ENCODE measurements at places on chromosomes 1 and 21. TPM values are rescaled to one million over a fixed set of nuclear protein-coding genes. Genes with fewer than 3 reads are reported as not detected.

DNA sequence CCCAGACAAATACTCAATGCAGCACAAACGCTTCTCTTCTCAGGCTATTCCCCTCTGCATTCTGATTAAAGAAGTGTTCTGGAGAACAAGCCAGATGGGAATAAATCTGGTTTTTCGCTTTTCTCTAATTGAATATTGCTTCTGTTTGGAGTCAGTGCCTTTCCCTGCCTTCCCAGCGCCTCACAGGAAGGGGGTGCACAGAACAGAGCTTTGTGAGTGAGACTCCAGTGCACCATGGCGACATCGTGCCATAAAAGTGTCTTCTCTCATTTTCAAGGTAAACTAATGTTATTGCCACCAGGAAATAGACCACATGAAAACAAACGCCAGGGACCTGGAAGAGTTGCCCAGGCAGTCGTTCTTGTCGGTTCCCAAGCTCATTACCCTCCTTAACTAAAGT is 43.6 kb upstream of the SLC45A1 start:
- H3K27ac ChIP-seq: no peak overlapping the region
- no peaks in the 10 kb centered on the region for H3K36me3 ChIP-seq
- no peak overlapping the region for H3K4me3 ChIP-seq
- H3K4me1 ChIP-seq: no peaks in the 10 kb centered on the region
- no peaks in the 10 kb centered on the region for H3K27me3 ChIP-seq
- no peak for DNase-seq

- no peak for DNase-seq
- H3K27ac ChIP-seq: no peak overlapping the region
- H3K36me3 ChIP-seq: no peaks in the 10 kb centered on the region
- peaks cover 11% of the 10 kb centered on the region for H3K27me3 ChIP-seq
- no peaks in the 10 kb centered on the region for H3K4me1 ChIP-seq
Measured at GRCh38 chr21:26969971-26970725, 3.3 kb upstream of the ADAMTS5 start.

MX2 gene
- total RNA-seq: 3.4 TPM

- no peak for DNase-seq
Measured at GRCh38 chr21:27320868-27321267, 354.0 kb upstream of the ADAMTS5 start.

DNA sequence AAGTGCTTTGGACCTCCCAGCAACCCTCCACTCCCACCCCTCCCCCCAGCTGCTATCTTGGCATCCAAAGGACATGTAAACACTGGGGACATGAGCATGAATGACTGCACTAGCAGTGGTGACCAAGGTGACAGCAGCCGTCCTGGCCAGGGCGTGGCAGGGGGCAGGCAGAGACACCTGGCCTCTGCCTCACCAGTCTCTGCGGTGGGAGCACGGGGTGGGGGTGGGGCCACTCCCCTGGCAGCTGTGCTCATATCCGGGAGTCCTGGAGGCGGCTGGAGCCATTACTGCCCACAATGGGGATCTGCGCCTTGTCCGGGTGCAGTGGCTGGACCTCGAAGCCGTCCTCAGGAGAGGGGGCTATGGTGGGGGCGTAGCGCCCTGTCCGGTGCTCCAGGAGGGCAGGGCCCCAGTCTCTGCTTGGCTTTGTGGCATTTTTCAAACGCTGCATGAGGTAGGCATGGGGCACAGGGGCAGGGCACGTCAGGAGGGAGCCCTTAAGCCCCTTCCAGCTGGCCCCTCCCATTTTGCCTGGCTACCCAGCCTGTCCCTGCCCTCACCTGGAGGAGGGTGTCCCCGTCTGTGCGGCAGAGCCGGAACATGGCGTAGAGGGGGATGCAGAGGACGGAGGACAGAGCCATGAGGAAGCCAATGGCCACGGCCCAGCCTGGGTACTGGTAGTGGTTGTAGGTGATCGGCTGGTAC is 6.0 kb downstream of the CCDC24 start:
- H3K27ac ChIP-seq: no peak overlapping the region
- H3K27me3 ChIP-seq: no peaks in the 10 kb centered on the region
- H3K4me1 ChIP-seq: no peaks in the 10 kb centered on the region
- no peaks in the 10 kb centered on the region for H3K36me3 ChIP-seq

TBX19 gene
- 1.1 TPM for total RNA-seq

OR6K3 gene
- not detected for total RNA-seq

DNA sequence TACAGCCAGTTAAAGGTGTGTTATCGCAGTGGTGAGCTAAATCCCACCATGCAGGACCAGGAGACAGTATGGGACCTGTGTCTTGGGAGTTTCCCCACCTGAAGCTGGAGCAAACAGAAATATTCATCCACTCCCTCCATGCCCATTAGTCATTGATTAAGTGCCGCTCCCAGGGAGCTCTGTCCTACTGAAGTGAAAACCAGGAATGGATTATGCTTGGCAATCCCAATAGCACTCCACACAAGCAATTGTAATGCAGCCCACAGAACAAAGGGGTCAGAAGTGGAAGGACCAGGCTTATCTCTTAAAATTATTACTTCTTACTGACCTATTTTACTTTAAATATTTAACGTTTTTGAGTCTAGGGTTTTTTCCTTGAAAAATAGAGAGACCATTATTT is 1005.4 kb downstream of the ADGRL2 start:
- no peak overlapping the region for H3K4me3 ChIP-seq
- H3K27me3 ChIP-seq: no peaks in the 10 kb centered on the region
- no peaks in the 10 kb centered on the region for H3K4me1 ChIP-seq
- no peak for DNase-seq
- H3K36me3 ChIP-seq: no peaks in the 10 kb centered on the region
- H3K27ac ChIP-seq: no peak overlapping the region

GRCh38 chr1:167500283-167500860 is 18.0 kb downstream of the CD247 start:
- H3K27ac ChIP-seq: no peak overlapping the region
- no peak overlapping the region for H3K4me3 ChIP-seq
- H3K36me3 ChIP-seq: no peaks in the 10 kb centered on the region
- H3K4me1 ChIP-seq: no peaks in the 10 kb centered on the region
- no peak for DNase-seq

DNA sequence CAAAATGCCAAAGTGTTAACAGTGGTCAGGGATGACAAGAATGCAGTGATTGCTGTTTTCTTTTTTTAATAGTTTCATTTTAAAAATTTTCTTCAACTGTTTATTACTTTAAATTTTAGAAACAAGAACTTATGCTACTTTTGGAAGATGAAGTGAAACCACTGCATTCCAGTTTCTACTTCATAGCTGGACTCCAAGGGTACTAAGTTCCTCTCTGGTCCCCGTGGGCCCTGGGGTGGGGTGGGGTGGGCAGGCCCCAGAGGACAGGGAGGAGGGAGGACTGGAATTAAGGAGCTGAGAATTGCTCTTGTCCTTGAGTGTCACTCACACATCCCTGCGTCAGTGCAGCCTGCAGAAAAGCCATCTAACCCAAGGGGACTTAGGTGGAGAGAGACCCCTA is 97.3 kb downstream of the RAVER2 start:
- H3K4me3 ChIP-seq: no peak overlapping the region
- peaks cover 76% of the 10 kb centered on the region for H3K36me3 ChIP-seq
- DNase-seq: no peak
- H3K27ac ChIP-seq: no peak overlapping the region
- H3K27me3 ChIP-seq: no peaks in the 10 kb centered on the region

DNA sequence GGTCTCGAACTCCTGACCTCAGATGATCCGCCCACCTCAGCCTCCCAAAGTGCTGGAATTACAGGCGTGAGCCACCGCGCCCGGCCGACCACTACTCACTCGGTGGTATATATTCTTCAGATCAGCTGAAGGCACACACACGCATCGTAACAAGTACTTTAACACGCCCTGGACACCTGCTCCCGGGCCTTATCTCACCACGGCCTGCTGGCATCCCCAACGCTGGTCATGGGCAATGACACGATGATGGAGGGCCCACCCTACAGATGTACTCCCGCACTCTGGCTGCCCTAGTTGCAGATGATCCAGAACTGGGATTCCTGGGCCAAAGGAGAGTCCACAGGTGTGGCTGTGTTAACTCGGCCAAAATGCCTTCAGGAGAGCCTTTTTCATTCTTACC is 11.6 kb downstream of the UBE2J2 start:
- DNase-seq: no peak
- no peak overlapping the region for H3K27ac ChIP-seq
- no peaks in the 10 kb centered on the region for H3K27me3 ChIP-seq
- no peak overlapping the region for H3K4me3 ChIP-seq
- no peaks in the 10 kb centered on the region for H3K4me1 ChIP-seq
- H3K36me3 ChIP-seq: peaks cover 55% of the 10 kb centered on the region

DNA sequence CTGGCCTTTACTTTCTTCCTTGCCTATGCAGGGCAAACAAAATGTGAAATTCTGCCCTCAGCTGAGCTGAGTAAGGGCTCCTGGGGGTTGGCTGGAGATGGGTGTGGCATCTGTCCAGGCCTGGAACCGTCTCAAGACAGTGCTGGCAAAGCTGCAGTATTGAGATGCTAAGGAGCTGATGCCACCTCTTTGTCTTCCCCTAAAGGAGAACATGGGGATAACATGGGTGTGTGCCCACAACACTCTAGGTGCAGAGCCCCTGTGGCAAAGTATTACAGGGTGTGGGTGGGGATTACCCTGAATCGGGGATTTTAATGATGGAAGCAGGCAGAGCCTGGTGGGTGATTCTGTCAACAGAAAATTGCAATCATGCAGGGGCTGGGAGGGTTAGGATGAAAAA is 2.5 kb upstream of the ST3GAL3 start:
- peak; percentile 74 for DNase-seq
- H3K27me3 ChIP-seq: no peaks in the 10 kb centered on the region
- H3K36me3 ChIP-seq: peaks cover 55% of the 10 kb centered on the region
- H3K4me1 ChIP-seq: peaks cover 17% of the 10 kb centered on the region
- no peak overlapping the region for H3K4me3 ChIP-seq

- no peak overlapping the region for H3K4me3 ChIP-seq
- no peak overlapping the region for H3K27ac ChIP-seq
- no peak for DNase-seq
- H3K4me1 ChIP-seq: no peaks in the 10 kb centered on the region
Measured at GRCh38 chr1:85484716-85485115, 19.8 kb upstream of the DDAH1 start.

SPRR2B gene
- not detected for total RNA-seq

- H3K27me3 ChIP-seq: no peaks in the 10 kb centered on the region
- H3K27ac ChIP-seq: peak overlapping the region; percentile 71
- peaks cover 23% of the 10 kb centered on the region for H3K36me3 ChIP-seq
Measured at GRCh38 chr1:40094466-40095110, 2.5 kb downstream of the PPT1 start.

OR2L2 gene
- 0.04 TPM for total RNA-seq

UTS2 gene
- total RNA-seq: 0.72 TPM

DNA sequence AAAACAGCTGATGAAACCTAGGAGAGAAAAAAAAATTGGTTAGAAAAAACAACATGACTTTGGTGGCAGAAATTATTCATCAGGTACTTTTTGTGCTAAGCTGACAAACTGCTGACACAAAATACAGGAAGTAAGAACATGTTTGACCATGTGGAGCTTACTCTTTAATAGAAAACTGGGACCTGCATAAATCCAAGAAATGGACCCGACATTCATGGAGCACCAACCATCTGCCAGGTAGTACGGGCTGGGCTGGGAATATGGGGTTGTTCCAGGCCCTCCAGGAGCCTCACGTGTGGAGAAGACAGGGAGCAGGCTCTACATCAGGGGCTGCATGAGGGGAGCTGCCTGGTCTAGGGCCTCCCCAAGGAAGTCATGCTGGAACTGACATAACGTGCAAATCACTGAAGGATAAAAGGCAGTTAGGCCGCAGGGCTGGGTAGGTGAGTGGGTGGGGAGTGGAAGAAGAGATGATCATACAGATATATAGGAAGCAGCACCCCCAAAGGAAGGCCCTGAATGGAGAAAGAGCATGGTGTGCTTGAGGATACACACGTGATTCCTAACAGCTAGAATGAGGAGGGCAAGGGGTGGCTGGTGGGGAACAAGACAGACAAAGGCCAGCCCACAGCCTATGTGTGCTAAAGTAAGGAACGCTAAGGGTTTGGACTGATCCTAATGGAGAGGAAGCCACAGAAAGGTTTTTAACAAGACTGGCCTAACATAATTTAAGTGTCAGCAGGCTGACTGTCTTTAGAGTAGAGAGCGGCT is 26.1 kb downstream of the CD58 start:
- no peak for DNase-seq
- H3K27ac ChIP-seq: no peak overlapping the region
- H3K4me3 ChIP-seq: no peak overlapping the region
- H3K36me3 ChIP-seq: no peaks in the 10 kb centered on the region

NR1I3 gene
- total RNA-seq: not detected

CLIC4 gene
- total RNA-seq: 127 TPM

DNA sequence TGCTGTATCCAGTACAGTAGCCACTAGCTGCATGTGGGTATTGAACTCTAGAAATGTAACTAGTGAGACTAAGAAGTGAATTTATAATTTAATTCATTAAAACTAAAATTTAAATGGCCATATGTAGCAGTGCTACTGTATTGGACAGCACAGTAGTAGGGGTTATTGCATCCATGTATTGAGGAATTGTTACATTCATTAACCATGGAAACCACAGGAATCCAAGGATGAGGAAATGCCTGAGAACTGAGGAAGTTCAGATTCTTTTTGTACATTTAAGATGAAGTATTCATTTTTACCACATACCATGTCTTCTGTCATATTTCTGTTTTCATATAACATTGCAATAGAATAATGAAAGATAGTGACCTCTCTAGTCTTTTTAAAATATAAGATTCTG is 2.6 kb downstream of the MTF2 start:
- no peak overlapping the region for H3K27ac ChIP-seq
- no peaks in the 10 kb centered on the region for H3K27me3 ChIP-seq
- no peak overlapping the region for H3K4me3 ChIP-seq
- no peaks in the 10 kb centered on the region for H3K36me3 ChIP-seq
- H3K4me1 ChIP-seq: peaks cover 31% of the 10 kb centered on the region
- DNase-seq: no peak

DNA sequence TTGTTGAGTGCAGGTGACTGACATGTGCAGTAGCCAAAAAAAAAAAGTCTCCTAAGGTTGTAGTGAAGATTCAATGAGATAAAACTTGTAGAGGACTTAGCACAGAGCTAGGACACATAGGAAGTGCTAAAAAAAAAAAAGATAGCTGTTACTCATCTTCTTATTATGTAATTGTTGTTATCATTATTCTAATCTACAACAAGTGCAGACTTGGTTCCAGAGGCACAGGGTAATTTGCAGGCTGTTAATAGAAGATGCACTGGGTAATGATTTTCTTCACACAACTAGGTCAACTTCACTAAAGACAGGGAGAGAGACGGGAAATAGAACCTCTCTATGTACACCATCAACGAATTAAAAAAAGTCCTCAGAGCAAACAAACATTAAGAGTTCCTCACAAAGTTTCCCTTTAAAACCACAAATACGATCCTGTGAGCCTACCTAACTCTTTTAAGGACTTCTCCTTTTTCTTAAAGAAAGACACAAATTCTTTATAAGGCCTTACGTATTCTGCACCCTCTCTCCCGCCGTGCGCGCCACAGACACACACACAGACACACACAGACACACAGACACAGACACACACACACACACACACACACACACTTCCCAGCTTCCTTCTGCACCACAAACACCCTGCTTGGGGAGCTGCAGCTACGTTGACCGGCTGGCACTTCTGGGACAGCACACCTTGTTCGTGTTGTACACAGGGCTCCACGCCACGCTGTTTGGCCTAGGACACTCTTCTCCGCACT is 49.8 kb upstream of the GADD45A start:
- H3K27me3 ChIP-seq: no peaks in the 10 kb centered on the region
- H3K36me3 ChIP-seq: no peaks in the 10 kb centered on the region
- H3K27ac ChIP-seq: no peak overlapping the region
- no peak overlapping the region for H3K4me3 ChIP-seq
- no peak for DNase-seq

SPEN gene
- total RNA-seq: 51.2 TPM

GRCh38 chr1:34982820-34983376 is 2.2 kb downstream of the TMEM35B start:
- H3K27me3 ChIP-seq: no peaks in the 10 kb centered on the region
- H3K27ac ChIP-seq: no peak overlapping the region
- no peaks in the 10 kb centered on the region for H3K36me3 ChIP-seq
